Activated naive CD4-positive, alpha-beta T cell treated with anti-CD3 and anti-CD28 coated beads for 36 hours (primary cell): ENCODE measurements at places on chromosomes 16 and 17. TPM values are rescaled to one million over a fixed set of nuclear protein-coding genes. Genes with fewer than 3 reads are reported as not detected.

The MYH8 gene
- total RNA-seq, result not detected

The ARHGAP23 gene
- 0.52 TPM for total RNA-seq

The CCL17 gene
- not detected for total RNA-seq

- DNase-seq, result peak; percentile 49
Observed at GRCh38 chr17:48023400-48024148, 14.0 kb downstream of the COPZ2 start.

GRCh38 chr16:60640038-60640437 lies 1396.2 kb downstream of the CDH8 start:
- DNase-seq, result no peak

- no peak for DNase-seq
Observed at GRCh38 chr16:78972986-78973385, 627.6 kb downstream of the MAF start.

DNA sequence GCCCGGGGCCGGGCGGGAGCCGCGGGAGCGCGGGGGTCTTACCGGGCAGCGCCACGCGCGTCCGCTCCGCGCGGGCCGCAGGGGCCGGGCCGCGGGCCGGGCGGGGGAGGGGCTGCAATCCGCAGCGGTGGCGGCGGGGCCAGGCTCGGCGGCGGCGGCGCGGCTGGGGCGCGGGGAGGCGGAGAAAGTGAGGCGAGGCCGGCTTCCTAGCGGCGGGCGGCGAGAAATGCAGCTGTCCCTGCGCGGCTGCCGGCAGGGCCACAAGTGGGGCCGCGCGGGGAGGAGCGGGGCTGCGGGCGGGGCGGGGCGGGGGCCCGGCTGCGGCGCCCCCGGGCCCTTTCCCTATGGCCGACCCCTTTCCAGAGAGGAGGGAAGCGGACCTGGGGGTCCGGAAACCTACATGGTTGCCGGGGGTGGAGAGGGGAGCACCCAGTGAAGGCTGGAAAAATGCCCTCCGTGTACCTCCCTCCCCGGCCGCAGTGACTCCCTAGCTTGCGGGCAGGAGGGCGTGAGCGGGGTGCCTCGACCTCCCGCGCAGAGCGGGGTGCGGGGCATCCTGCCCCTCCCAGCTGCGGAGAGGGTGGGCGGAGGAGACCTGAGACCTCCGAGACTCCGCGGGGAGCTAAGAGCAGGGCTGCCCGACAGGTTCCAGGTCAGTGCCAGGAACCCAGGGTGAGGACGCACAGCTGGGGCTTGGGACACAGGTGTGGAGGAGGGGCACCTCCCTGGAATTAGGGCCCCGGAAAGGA lies at the start of gene CUEDC1:
TSS of gene CUEDC1 (minus strand) at position 230 of the 749 bp plus-strand sequence. CDS start 69,848 bp downstream, outside the sequence.
- DNase-seq, result peak; percentile 68

DNA sequence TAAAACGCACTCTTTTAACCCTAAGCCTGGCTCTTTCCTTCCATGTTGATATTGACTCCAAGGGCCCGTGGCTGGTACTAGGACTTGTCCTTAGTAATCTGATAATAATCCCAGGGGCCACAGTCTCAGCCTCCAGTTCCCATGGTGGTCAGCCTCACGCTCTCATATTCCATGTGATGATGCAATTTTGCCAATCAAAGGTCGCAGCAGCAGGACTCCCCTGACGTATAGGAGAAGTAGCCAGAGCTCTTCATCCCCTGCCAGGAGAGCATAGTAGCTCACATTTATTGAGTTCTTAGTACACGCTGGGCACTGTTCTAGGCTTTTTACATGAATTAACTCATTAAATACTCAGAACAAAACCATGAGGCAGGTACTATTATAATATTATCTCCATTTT lies 42.4 kb downstream of the CD300LF start:
- no peak for DNase-seq

DNA sequence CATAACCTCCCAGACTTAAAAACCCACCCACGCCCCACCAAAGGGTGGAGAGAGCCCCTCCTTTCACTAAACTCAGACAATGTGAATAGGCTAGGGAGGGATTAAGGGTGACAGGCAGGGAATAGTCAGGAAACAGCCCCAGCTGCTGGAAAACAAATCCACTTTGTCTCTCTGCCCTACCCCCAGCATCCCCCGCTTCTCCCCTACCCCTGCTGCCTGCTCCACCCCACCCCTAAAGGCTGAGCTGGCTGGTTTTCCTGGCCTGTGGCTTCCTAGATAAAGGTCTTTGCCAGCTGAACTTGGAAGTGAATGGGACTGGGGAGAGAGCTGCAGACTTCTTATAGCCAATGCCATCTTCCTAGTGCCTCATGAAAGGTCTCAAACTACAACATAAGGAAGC lies 15.0 kb downstream of the CAVIN1 start:
- no peak for DNase-seq

- no peak for DNase-seq
Observed at GRCh38 chr17:35790841-35791240, 4.6 kb downstream of the MMP28 start.
